Activated T-cell treated with anti-CD3 and anti-CD28 coated beads for 1 hour (primary cell): ENCODE measurements at places on chromosomes 6 and 20.

DNA sequence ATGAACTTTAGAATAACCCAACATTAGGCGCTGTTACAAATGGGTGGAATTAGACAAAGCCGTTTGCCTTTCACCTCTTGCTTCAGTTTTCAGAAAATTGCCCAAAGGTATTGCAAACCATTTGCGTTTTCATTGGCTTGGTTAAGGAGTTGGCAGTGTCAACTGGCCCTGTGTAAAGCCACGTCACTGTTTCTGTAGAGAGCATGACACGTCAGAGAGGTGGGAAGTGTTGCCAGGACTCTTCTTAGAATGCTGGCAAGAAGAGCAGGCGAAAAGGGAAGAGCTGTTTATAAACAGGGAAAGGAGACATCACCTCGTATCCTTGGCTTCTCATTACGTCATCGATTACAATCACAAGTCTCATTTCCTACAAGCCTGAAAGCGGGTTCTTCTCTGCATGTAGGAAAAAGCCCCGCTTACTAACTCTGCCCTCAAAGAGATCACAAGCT, 4.2 kb upstream of the IRF4 start:
- DNase-seq = no peak

- peak; percentile 7 for DNase-seq
Measured at GRCh38 chr20:46520976-46521579, 7.7 kb upstream of the ZNF334 start.

GRCh38 chr20:58829531-58829941, 21.2 kb downstream of the GNAS-AS1 start:
- no peak for DNase-seq

- no peak for DNase-seq
Measured at GRCh38 chr6:159493231-159493897, 199.7 kb downstream of the SOD2 start.

GRCh38 chr6:117544716-117545115, 57.6 kb downstream of the GOPC start:
- DNase-seq = no peak

- no peak for DNase-seq
Measured at GRCh38 chr6:45706319-45706718, 309.3 kb downstream of the CLIC5 start.

DNA sequence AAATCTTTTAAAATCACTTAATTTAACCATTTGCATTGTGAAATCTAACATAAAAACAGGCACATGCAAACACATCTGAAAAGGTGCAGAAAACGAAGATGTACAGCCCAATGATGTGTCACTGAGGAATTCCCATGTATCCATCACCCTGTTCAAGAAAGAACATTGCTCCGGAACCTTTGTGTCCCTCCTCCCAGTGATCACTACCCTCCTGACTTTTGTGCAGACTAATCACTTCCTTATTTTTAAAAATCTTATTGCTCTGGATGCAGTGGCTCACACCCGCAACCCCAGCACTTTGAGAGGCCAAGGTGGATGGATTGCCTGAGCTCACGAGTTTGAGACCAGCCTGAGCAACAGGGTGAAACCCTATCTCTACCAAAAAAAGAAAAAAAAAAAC, 14.6 kb downstream of the GINS1 start:
- DNase-seq = no peak

DNA sequence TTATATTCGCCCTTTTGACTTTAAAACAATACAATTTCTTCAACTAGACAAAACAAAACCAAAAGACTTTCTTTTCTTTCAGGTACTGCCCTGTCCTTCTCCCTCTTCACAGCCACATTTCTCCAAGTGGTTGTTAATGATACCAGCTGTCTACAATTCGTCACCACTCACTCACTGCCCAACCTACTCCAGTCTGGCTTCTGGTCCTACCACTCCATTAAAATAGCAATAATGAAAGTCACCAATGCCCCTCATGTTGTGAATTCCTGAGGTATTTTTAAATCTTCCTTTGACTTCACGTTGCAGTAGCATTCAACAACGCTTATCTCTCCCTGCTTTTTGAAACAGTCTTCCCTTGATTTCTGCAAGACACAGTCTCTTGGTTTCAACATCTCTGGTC, 11.6 kb upstream of the MAN1A1 start:
- DNase-seq = no peak

DNA sequence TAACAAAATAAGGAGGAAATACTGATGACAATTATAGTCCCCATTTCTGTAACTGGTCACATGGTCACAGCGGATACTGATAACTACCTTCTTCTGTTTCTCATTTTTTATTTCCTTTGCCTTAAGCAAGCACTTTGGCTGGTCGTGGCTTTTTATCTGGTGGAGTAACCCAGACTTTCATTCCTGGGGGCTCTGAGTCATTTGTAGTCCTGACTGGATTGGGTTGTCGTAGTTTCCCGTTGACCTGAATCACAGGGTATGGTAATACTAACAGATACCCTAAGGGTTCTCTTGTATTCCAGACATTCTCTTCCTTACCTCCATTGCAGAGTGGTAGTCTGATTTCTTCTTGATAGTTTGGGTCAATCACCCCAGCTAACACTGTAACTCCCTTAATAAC, 500.3 kb upstream of the ADGRB3 start:
- DNase-seq = no peak

DNA sequence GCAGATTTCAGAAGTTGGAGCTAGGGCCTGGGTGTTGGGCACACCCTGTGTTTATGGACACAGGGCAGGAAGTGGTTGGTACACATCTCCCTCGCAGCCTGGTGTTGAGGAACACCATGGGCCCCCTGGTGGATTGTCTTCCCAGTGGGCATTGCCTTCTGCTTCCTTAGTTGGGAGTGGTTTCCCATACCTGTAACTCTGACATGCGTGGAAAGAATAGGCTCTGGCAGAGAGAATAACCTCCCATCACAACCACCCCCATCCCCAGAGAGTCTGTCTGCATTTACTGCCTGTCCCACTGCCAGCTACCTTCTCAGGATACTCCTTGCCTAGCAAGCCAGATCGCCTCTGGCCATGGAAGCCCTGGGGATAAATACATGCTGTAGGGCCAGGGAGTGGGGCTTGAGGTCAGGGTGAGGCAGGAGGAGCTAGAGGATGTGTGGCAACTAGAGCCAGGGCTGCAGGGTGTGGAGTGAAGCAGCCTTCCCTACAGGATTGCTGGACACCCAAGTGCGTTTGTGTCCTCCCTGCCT, 14.7 kb downstream of the LRRC73 start:
- no peak for DNase-seq

DNA sequence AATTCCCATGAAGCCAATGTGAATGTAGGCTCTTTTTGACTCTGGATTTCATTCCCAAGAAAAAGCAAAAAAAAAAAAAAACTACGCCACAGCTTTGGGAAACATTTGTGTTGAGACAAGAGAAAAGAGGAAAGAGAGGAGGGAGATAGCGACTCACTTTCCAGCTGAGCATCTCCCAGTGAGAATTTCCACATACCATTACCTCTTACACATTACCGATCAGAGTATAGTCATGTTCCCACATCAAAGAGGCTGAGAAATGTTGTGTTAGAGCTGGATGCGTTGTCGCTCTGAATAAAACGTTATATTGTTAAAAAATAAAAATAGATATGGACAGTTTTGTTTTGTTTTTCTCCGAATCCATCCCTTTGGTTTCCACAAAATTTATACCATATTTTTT, 1019.3 kb upstream of the ADGRB3 start:
- no peak for DNase-seq

- DNase-seq = no peak
Measured at GRCh38 chr6:79249136-79249535, 14.7 kb upstream of the HMGN3 start.

- no peak for DNase-seq
Measured at GRCh38 chr6:132520953-132521352, 8.0 kb upstream of the STX7 start.

DNA sequence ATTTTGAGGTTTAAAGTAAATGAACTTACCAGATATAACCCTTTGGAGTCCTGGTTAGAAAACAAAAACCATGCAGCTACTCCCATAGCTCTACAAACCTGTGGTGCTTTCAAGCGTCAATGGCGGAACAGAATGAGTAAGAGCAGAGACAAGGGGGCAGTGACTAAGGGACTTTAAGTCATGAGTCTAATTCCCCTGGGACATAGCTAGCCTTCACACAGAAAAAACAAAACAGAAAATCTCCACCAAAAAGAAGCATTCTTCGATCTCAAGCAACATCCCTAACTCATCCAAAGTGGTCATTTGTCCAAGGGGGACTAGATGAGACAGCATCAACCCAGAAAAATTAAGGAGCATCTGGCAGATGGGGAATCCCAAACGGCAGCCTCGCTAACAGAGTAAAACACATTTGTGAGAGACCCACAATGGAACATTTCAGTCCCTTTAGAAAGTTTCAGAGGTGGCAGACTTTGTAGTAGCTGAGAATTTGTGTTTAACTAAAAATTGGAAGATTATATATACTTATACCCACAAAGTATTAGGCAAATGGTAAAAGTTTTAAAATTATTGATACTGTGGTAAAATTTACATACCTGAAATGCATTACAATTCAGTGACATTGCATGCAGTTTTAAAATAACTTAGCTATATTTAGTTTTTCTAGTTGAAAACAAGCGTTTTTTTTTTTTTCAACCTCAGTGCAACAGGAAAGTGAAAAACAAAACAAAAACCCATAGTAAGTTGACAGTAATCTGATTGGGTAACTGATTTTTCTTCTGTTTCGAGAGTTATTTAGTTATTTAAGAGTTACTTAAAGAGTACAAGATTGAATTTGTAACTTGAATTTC, 67.5 kb downstream of the KCNQ5 start:
- DNase-seq = no peak

DNA sequence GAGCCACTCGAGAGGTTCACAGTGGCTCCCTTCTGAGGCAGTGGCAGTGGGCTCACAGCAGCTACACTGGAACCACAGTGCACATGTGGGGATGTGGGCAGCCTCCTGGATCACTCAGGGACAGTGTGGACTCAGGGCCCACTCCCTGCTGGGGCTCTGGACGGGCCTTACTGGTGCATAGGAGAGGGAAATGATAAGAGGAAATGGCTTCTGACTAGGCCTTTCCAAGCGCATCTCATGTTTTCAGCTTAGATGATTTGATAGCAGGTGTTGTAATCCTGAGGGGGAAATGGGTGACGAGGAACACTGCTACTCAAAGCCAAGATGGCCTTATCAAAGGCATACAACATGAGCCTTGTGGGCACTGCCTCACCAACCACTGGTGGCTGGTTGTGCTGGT, 44.0 kb downstream of the PANK2 start:
- DNase-seq = no peak

DNA sequence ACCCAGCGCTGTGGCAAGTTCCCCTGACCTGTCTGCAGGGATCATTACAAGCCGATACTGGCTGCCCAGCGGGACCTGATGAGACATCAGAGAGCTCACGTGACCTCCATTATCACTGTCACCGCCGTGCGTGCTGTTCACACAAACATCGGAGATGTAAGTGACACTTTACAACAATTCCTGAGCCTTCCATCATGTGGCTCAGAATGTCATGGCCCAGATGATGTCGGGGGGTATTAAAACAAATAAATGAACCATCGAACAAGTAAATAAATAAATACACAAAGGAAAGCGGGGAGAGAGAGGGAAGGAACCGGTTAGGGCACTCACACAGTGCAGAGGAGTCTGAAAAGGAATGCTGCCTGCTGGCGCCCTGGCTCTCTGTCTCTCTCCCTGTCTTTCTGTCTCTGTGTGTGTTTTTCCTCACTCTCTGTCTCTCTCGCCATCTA, 195.1 kb downstream of the BMP7 start:
- DNase-seq = no peak

DNA sequence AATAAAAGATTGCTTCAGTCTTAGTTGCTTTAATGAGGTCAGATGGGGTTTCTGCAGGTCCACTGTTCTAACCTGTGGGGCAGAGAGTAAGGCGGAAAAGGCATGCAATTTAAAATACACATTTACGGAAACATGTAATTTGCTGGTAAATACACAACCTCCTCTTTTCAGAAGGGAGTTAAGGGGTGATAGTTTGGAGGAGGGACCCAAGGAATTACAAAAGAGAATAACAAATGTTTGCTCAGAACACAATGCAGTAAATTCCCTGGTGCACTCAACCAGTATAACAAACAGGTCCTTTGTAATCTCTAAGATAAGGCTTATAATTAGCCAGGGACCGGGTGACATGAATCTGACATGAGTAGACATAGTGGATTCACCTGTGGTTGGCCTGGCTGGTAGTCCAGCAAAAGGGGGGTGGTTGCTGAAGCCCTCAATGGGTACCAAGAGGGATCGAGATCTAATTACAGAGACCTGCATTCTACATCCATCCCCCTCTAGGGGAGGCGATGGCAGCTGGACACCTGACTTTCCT, 295.1 kb downstream of the PHACTR1 start:
- DNase-seq = no peak

DNA sequence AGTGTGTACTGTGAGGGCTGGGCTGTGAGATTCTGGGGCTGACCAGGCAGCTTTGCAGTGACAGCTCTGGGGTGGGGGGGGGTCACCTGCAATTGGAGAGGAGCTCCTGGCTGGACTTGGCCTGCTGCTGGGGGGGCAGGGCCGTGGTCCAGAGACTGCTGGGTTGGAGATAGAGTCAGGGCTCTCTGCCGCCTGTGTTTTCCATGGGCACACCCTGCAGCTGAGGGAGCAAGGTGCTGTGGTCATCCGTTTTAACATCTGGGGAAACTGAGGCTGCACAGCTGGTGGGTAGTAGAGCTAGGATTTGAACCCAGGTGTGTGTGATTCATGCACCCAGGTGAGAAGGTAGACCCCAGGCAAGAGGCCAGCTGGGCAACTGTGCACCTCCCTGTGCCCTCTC, 7.3 kb downstream of the DLGAP4 start:
- DNase-seq = no peak
